NCI-H2227 treated with DMSO at 0.1 percent for 48 hours (cell line): ENCODE measurements at places on chromosomes 3 and 15.

DNA sequence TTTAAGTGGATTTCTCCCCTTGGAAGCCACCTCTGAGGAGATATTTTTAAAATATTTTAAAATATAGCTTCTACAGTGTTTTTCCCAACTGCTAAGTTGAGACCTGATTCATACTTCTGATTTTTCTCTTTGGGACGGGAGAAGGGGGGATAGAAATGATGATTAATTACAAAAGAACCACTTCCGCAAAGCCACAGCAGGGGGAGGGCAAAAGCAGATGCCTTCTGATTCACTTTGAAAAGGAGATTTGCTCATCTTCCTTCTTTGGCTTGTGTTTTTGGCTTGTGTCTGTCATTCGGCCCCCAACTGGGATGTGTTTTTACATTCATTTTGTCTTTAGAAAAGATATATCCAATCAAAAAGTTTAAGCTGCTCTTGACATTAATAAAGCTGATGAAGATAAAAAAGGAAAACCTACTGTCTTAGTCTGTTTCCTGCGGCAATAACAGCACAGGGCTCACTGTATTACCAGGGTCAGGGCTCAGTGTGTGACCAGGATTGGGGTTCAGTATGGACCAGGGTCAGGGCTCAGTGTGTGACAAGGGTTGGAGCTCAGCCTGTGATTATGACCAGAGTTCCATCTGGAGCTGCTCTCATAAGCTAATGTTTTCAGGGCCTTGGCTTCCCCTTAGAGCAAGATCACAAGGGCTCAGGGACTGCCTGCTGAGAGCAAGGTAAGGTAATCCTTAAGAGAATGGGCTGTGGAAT lies 223.2 kb downstream of the MTHFS start:
- DNase-seq: no peak

DNA sequence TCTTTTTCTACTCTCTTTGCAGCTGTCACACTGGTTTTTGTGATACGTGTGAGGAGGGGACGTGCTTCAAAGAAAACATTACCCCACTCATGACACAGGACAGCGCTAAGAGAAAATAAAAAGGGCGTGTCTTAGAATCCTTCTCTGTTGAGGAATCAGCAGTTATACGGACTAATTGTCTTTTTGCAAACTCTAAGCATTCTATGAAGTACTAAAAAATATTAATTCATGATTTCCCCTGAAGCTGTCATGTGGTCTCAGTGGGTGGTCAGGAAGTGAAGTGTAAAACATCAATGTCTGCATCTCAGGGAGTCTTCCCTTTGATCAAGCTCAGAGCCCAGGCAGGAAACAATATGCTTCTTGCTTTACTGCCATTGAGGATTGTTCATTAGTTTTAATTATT lies 117.5 kb upstream of the CRBN start:
- no peak for DNase-seq

DNA sequence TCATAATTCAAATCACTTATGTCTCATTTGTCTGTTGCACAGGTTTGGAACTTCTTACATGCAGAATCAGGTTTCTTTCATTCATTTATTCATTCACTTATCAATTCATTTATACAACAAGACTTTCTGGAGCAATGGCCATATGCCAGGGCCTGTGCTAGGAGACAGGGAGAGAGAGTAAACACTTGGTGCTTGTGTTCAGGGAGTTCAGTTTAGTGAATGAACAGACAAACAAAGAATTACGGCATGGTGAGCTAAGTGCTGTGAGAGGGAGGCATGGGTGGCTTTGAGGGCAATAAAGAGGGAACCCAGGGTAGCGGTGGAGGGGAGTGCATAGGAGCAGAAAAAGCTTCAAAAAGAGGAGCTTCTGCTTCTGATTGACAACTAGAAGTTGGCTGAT lies 8.5 kb upstream of the IREB2 start:
- DNase-seq: no peak

DNA sequence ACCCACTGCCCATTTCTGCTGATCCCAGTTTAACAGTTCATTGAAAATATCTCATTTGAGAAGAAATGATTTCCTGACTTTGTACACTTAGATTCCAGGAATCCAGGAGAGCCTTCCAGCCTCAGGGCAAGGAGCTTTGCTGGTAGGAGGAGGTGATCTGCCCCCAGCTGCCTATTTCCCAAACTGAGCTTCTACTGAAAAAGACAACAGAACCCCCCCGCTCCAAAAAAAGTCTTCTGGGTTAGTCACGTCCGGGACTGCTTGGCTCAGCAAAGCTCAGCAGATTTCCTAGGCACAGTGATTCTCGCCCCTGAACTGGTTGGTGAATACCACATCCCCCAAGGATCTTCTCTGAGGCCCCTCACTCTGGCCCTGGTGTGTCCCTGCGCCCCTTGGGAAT lies 13.1 kb downstream of the SLC6A6 start:
- no peak for DNase-seq

- DNase-seq: no peak
Measured at GRCh38 chr3:165390166-165390565, 194.0 kb upstream of the SLITRK3 start.

GRCh38 chr15:56098195-56098863 lies 104.9 kb upstream of the NEDD4 start:
- DNase-seq: no peak

DNA sequence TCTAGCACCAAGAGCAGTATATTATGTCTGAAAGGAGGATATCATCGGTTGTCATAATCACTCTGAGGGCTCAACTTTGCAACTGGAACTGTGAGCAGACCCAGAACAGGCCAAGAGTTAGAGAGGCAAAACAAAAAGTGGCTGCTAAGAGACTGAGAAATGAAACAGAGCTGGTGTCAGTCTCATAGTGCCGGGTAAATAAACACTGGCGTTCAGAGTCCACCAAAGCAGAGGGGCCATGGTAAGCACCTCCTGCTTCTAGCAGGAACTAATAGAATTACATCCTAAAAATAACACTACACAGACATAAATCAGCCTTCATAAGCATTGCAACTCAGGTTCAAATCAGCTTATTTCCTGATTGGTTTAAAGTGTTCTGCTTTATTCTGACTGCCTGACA lies 10.3 kb upstream of the IL12A start:
- DNase-seq: no peak

DNA sequence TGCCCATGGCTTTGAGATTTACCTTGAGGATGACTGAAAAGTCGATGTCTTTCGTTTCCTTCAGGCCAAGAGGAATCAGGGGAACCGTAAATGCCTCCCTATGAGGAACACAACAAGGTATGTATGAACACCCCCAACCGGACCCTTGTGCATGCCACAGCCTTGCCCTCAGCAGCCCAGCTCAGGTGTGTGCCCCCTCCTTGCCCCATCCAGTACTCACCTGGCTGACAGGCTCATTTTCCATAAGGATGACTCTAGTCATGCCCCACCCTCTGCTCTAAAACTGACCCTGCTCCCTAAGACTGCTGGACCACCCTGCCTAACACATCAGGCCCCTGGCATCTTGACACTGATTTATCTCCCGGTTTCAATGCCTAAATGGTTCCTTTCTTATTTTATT lies 270.0 kb downstream of the GOLGA6L6 start:
- DNase-seq: no peak

DNA sequence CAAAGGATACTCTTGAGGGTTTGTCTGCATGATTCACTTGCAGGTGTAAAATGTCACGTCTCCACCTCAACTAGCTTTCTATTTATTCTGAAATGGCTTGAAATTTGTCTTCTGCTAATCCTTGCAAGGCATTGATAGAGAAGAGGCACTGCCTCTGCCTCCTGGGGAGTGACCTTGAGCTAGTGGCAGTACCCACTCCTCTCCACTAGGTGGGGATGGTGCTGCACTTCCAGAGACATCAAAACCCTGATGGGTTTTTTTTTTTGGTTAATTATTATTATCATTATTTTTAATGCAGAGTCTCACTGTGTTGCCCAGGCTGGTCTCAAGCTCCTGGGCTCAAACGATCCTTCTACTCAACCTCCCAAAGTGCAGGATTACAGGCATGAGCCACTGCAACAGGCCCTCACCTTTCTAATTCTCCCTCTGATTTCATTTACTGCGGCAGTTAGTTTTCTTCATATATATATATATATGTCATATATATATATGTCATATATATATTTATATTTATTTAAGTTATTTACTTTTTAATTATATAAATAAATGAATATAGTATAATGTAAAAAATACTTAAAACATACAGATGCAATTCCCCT lies 117.6 kb upstream of the EIF1B start:
- DNase-seq: no peak

DNA sequence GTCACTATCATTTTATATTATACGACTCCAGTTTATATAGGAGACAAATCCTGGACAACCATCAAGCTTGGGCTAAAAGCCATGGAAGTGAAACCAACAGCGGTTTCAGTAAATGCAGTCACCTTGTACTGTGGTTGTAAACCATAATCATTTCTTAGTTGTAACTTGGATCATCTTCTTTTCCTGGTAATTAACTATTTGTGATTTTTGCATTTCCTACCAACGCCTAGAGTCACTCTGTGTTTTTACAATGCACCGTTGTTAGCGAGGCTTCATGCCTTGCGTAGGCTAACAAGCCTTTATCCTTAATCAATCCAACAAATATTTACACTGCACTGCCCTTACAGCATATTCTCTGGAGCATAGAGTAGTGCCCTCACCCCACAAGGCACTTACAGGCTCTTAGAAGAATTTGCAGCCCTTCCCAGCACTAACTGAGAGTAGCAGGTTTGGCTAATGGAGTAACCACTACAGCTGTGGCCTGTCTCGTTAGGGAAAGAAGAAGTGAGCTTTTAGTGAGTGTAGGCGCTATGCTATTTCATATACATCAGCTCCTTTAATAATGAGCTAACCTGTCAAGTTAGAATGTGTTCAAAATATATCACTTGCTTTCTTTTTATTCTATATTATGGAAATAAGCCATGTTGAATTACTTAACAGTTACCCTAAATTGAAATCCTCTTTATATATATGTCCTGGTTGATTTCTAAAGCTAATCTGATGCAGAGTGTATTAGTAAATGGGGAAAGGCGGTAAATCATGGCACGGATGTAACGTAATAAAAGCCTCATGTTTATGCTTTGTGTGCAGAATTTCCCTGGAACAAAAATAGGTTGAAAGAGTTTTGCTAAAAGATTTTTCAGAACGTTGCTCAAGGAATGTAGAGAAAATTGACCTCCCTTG lies 62.8 kb downstream of the ABHD2 start:
- DNase-seq: no peak

DNA sequence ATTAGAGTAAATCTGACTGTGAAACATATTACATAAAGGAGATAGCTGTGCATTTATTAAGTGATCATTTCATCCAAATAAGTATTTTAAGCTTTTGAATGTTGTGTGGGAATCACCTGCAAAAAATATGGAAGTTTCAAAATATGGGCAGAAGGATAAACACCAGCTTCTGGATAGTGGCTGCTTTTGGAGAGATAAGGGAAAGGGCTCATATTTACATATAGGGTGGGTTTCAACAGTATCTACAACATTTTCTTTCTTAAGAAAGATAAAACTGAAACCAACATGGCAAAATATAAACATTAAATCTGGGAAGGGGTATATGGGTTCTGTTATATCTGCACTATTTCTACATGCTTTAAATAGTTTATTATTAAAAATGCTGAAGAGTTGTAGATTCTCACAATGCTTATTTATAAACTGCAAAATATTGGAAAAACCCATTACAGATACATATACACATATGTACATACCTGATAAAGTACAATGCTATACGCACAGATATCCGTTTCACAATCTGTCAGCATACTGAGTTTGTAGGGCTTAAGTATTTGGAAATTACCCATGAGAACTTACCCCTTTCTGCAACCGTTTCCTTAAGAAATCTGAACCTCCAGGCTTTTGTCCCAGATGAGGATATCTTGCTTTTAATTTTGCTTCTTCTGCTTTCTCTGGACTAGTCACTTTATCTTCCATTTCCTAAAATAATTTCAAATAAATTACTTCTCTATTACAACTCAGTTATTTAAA lies 12.1 kb downstream of the ARPP19 start:
- DNase-seq: no peak

DNA sequence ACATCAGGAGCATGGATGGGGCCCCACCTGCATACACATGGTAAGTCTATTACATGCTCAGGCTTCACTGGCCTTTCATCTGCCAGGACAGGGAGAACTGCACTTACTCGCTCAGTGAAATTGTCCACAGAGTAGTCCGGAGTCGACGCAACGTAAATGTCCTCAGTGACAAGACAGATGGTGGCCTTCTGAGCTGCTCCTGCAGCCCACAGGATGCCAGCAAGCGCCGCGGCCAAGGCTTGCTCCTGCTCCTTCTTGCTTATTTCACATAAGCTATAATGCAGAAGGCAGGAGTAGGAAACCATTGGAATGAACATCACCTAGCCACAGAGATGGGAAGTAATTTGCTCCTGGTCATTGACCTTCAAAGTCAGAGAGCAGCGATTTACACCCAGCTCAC lies 14.4 kb downstream of the MINDY4B start:
- no peak for DNase-seq

DNA sequence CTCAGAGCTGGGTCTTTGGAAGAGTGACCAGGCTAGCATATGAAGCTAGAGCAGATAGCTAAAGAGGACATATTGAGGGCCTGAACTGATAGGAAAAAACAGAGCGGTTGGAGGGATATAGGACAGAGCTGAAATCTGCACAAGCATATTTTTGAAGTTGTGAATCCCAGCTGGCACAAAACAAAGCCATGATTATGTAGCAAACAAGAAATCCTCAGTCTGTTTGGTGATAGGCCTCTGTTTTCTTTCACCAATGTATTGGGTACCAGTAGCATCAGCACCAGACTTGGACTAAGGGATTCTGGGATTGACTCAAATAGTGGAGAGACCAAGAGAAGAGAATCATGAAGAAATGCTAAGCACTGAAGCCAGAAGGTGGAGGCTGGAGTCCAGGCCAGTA lies 151.0 kb downstream of the FAM43A start:
- DNase-seq: no peak

- DNase-seq: no peak
Measured at GRCh38 chr15:74821091-74821789, 5.2 kb upstream of the CPLX3 start.

- no peak for DNase-seq
Measured at GRCh38 chr15:58381697-58382096, 50.1 kb upstream of the LIPC start.

GRCh38 chr15:90159213-90159612 lies 41.9 kb upstream of the SEMA4B start:
- no peak for DNase-seq

- no peak for DNase-seq
Measured at GRCh38 chr3:121836481-121836880, 1.5 kb downstream of the EAF2 start.

DNA sequence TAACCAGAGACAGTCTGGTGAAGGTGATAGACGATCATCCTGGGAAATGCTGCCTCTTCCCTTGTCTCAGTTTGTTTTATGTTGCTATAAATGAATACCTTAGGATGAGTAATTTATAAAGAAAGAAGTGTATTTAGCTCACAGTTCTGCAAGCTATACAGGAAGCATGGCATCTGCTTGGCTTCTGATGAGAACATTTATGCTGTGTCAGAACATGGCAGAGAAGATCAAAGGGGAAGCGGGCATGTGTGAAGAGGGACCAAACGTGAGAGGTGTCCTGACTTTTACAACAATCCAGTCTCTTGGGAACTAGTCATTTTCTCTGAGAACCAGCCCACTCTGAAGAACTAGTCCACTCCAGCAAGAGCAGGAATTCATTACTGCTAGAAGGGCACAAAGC lies 9.6 kb downstream of the CMC1 start:
- no peak for DNase-seq

GRCh38 chr3:71916747-71917369 lies 131.9 kb upstream of the PROK2 start:
- no peak for DNase-seq

- no peak for DNase-seq
Measured at GRCh38 chr15:60626051-60626450, 147.1 kb upstream of the ICE2 start.

- no peak for DNase-seq
Measured at GRCh38 chr15:35181538-35181937, 96.4 kb upstream of the NANOGP8 start.
